ENCODE measurements at places on chromosomes 13 and 19.

- no peak for DNase-seq
Observed at GRCh38 chr19:11693505-11694499, 44.9 kb downstream of the ZNF823 start.

GRCh38 chr19:44872661-44873060 lies 18.4 kb upstream of the TOMM40 start:
- no peak for DNase-seq

- DNase-seq: no peak
Observed at GRCh38 chr13:79432086-79432485, 26.0 kb upstream of the RBM26 start.

GRCh38 chr19:11164296-11164695 lies 8.7 kb upstream of the SPC24 start:
- DNase-seq: no peak

All from activated CD4-positive, alpha-beta T cell treated with anti-CD3 and anti-CD28 coated beads, Interleukin-2, amount 50 U/mL, for 16 hours (primary cell).